NCI-H82 (cell line): ENCODE measurements at places on chromosomes 16 and 17.

- DNase-seq, result no peak
Observed at GRCh38 chr17:48494335-48494734, 36.5 kb downstream of the HOXB1 start.

DNA sequence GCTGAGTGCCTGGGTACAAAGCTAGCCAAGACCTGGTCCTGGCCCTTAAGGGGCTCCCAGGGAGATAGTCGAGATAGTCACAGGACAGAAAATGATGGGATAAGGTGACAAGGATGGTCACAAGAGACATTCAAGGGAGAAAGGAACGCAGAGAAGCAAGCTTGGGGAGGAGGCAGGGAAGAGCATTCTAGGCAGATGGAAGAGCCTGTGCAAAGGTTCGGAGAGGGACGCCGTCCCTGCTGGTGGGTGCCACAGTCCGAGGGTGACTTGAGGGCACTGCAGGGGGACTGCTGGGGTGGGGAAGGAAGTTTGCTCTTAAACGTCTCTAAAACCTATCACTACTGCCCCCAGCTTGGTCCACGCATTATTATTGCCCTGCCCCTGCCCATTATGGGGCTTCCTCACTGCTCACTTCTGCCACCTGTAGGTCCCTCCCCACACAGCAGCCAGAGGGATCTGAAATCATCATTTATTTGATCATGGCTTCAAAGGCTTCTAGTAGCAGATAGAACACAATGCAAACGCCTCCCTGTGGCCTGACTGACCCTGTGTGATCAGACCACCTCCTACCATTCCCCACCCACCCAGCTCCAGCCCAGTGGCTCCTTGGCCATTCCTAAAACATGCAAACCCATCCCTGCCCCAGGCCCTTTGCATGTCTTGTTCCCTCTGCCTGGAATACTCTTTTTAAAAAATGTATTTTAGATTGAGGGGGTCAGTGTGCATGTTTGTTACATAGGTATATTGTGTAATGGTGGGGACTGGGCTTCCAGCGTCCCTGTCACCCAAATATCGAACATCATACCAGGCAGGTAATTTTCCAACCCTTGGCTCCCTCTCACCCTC, 60.3 kb downstream of the RMI2 start:
- peak; percentile 63 for DNase-seq

- peak; percentile 38 for DNase-seq
Observed at GRCh38 chr17:41986634-41987033, 20.0 kb downstream of the CNP start.

GRCh38 chr16:22194707-22195444, 11.2 kb upstream of the EEF2K start:
- no peak for DNase-seq

- DNase-seq, result peak; percentile 98
Observed at GRCh38 chr17:28370035-28370743, at the start of gene VTN. VTN (minus strand) TSS chr17:28370307; CDS start chr17:28370203, 104 bp downstream.

DNA sequence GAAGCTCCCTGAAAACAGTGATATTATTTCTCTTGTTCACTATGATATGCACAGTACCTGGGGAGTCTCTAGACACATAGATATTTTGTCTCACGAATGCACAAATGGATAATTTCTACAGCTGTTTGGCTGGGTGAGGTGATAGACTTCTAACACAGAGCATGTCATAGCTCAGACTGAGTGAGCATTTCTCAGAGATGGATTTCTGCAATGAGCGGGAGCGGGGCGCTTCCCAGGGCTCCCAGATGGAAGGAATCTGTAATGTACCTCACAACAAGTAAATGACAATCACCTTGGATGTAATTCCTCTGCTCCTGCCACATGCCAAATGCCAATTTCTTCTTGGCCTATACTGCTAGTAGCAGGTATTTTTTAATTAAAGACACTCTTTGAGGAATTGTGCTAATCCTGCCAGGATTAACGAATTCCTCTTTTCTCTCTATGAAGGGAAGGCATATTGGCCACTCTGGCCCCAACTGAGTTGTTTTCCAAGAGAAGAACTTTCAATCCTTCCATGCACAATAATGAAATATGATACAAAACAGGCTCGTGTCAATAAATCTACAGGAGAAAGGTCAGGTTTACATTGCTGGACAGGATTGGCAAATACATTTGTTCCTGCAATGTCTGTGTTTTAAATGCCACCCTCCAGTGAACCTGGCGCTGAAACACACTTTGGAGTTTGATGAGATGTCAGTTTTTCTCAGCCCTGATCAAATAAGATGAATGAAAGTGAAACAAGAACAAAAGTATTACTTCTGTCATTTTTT, 185.3 kb downstream of the CBLN1 start:
- no peak for DNase-seq

GRCh38 chr16:46996391-46996790, 22.9 kb upstream of the DNAJA2 start:
- DNase-seq, result peak; percentile 14

DNA sequence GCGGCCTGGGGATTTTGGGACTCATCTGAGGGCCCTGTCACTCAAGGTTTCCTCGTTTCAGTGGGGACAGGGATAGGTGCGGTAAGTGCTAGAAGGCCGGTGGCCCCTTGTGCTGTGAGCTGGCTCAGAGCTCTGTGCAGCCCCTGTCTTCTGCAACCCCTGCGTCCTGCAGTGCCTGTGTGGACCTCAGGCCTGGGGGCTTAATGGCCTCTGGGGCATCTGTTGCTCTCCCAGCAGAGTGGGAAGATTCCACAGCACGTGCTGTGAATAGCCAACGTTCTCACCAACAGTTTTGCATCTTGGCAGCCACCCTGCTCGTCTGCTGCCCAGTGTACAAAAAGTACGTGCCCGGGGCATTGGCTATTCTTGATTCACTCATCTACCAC, 4.9 kb downstream of the FOXC2 start:
- no peak for DNase-seq
